ENCODE measurements at places on chromosomes 12 and 14.

- DNase-seq = no peak
Measured at GRCh38 chr12:103956509-103957027, 9.1 kb upstream of the TDG start.

DNA sequence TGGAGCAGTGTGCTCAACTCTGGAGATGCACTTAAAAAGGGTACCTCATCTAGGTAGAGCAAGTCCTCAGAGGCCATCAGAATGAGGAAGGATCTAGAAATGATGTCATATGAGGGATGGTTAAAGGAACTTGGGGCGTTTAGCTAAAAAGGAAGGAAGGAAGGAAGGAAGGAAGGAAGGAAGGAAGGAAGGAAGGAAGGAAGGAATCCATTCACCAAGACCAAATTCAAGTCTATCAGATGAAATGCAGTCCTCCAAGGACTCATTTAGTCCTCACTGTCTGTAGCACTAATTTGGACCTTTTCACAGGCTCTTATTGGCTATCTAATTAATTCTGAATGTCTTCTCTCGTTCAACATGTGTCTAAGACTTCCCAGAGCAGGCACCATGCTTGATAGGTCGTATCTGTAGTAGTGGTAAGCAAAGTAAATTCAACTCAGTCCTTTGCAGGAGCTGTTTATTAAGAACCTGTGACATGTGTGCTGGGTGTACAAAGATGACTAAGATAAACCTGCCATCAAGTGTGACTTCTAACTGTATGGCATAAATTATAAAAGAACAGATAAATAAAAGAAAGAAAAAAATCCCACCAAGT, 63.5 kb downstream of the LLPH start:
- DNase-seq = no peak

DNA sequence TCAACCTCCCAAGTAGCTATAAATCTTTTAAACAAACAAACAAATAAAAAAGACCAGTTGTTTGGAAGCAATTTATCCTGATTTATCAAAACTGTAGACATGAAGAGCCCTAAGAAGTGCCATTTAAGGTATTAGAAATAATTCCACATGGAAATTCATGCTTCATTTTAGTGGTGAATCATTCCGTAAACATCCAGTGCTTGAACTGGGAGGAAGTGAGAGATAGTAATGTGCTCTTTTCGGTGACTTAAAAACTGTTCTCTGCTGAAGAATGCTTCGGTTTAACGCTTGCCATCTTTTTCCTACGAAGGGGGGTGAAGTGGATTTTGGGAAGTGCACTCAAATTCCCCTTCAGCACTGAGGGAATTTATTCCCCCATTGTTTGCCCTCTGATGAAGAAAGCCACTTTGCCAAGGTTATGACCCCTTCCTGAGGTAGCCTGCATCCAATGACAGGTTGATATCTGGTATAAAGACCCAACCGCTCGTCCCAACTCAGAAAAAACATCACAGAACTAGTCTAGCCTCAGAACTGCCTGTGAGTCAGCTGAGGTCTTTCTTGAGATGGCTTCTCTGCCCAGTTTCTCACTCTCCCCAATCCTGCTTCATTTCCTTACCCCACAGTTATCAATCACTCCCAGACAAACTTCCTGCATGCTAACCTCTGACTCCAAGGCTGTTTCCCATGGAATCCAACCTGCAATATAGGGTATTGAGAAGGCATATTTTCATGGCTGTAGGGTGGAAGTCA, 244.1 kb downstream of the AEBP2 start:
- DNase-seq = no peak

- DNase-seq = no peak
Measured at GRCh38 chr12:54479421-54479820, 6.0 kb upstream of the GTSF1 start.

- DNase-seq = no peak
Measured at GRCh38 chr14:80621701-80622100, 319.8 kb downstream of the CEP128 start.

DNA sequence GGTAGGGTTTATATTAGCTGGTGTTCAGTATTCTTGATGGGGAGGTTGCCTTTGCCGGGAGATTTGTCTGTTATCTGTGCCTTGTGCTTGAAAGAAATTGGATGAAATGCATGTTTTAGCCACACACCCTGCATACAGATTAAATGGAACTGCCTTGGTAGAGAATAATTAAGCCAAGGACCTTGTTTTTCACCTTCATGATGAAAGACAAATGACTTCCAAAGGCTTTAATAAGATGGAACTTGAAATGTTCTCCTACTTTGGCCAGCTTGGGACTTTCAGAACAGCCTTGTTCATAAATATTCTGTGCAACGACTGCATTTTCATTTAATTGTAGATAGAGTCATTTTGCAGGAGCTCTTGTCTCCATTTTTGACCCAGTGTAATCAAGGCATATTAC, 21.2 kb downstream of the JDP2 start:
- DNase-seq = no peak

DNA sequence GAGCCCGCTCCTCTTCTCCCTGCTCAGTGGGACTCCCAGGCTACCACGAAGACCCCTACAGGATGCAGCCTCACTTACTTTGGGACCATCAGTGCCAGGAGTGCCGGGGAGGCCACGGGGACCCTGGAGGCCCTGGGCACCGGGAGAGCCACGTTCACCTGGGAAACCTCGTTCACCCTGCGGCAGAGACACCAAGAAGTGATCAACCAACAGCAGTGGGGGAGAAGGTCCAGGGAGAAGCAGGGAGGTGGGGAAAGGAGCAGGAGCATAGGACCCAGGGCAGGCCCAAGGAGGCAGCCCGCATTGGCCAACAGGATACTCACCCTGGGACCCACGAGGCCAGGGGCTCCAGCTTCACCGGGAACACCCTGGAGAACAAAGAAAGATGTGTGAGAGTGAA, 19.4 kb downstream of the TMEM106C start:
- DNase-seq = no peak

- DNase-seq = no peak
Measured at GRCh38 chr14:61430066-61430757, 108.8 kb downstream of the PRKCH start.

GRCh38 chr14:70256601-70257000, 67.8 kb upstream of the SLC8A3 start:
- no peak for DNase-seq

DNA sequence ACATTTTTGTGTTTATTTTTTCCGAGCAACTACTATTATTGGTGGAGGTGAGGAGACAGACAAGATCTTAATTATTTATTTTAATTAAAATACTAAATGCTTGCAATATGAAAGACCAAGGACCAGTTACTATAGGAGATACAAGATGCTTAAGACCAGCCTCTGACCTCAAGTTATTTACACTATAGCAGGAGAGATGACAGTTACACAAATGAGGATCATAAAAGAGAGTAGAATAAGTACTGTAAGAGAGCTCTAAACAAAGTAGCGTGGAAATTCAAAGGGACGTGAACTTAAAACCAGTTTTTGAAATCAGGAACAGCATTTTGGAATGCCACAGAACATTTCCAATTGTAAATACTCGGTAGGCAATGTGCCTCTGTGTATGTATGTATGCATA, 128.0 kb upstream of the ATF1 start:
- no peak for DNase-seq

DNA sequence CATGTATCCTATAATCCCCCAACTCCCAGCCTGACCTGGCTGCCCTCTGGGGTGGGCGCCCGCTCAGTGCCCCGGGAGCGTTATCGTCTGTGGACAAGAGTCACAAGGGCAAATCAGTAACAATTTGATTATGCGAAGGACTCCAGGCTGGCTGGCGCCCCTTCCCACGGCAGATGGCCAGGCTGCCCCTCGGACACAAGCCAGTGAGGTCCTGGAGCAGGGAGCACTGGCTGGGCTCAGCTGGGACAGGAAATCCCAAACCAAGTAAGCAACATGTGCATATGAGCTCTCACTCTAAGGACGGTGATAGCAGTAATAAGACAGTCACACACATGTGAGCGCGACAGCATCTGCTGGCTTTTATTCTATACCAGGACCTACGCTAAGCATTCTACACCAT, 59.3 kb upstream of the FAM222A start:
- no peak for DNase-seq

DNA sequence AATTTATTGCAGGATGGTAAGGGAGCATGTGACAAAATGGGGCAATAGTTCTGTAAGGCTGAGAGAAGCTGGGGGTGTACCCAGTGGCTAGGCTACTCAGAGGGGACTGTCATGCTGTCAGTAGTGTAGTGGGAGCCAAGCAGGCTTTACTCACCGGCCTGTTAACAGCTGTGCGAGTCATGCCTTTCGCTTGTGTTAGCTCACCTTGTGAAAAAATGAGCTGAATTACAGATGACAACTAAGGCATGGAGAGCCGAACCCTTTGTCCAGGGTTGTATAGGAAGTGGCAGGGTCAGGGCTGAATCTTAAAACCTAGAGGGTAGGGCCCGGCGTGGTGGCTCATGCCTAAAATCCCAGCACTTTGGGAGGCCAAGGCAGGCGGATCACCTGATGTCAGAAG, 37.9 kb downstream of the SH2B3 start:
- no peak for DNase-seq

- DNase-seq = no peak
Measured at GRCh38 chr14:99183716-99184115, 88.3 kb downstream of the BCL11B start.

DNA sequence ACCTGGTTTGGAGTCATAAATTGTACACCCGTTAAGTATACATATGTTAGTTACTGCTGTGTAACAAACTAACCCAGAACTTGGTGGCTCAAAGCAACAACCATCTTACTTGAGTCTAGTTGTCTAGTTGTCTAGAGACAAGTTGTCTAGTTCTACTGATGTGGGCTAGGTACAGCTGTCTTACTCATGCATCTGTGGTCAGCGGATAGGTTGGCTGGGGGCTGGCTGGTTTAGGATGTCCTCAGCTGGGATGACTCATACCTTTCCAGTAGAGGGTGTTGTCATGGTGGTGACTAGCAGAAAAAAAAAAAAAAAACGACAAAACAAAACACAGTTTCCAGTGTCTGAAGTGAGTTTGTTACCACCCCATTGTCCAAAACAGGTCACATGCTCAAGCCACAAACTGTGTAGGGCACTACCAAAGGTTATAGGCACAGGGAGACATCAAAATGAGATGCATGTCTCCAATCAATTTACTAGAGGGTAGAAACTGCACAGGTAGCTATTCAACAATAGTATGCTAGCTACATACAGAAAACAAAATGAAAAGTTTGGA, 680.3 kb downstream of the MED13L start:
- DNase-seq = no peak

DNA sequence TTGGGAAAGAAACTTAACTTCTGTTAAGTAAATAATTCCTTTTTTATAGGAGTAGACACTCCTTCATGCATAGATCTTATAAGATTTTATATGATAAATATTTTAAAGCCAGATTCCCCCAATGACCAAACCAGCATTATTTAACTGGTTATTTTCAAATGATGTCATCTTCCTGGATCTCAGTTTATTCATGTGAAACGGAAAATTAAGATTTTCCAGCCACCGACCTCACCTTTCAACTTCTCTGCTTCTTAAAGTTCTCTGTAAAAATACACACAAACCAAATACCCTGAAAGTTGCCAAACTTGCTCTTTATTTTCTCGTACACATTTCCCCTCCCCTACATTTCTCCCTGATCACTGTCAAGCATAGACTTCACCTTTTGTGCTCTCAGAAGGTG, 364.2 kb downstream of the GALC start:
- no peak for DNase-seq

- DNase-seq = no peak
Measured at GRCh38 chr12:39626033-39626814, 6.6 kb upstream of the ABCD2 start.

- DNase-seq = no peak
Measured at GRCh38 chr12:31297572-31298514, 28.1 kb downstream of the SINHCAF start.

- DNase-seq = no peak
Measured at GRCh38 chr12:104738331-104738730, 219.8 kb downstream of the SLC41A2 start.

DNA sequence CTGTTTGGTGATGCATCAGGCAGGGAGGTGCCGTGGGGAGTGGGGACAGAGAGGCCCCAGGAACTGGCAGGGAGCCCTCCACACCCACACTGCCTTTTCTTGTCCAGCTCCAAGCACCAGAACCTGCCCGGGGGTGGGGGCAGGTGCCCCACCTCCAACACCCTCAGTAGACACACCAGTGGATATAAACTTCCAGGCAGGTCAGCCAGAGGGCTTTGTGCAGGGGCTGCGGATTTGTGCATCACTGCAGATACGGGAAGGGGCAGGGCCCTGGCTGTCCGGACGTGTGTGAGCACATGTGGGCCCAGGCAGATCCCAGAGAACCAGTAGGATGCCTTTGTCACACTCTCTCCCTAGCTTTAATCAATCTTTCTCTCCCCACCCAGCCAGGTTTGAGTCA, 1.3 kb upstream of the TGM1 start:
- DNase-seq = no peak

DNA sequence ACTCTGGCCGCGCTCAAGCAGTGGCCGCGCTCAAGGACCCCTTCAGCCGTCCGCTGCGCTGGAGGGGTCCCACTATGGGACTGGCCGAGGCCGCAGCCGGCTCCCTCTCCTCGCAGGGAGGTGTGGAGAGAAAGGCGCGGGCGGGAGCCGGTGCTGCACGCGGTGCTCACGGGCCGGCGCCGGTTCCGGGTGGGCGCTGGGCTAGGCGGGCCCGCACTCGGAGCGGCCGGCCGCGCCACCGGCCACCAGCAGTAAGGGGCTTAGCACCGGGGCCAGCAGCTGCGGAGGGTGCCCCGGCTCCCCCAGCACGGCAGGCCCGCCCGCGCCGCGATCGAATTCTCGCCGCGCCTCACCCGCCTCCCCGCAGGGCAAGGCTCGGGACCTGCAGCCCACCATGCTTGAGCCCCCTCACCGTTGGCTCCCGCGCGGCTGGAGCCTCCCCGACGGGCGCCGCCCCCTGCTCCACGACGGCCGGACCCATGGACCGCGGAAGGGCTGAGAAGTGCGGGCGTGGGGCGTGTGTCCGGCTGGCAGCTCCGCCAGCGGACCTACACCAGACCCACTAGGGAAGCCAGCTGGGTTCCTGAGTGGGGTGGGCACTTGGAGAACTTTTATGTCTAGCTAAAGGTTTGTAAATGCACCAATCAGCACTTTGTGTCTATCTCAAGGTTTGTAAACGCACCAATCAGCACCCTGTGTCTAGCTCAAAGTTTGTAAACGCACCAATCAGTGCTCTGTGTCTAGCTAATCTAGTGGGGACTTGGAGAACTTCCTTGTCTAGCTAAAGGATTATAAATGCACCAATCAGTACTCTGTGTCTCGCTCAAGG, 49.5 kb downstream of the KLHL28 start:
- no peak for DNase-seq

GRCh38 chr14:69090187-69090789, 62.6 kb downstream of the DCAF5 start:
- DNase-seq = no peak

- DNase-seq = no peak
Measured at GRCh38 chr14:76786601-76787000, 25.3 kb downstream of the VASH1 start.
